ENCODE measurements at places on chromosomes 7 and 10.
A peak's percentile ranks its signal among the peaks of the same experiment; 100 is the strongest.

DNA sequence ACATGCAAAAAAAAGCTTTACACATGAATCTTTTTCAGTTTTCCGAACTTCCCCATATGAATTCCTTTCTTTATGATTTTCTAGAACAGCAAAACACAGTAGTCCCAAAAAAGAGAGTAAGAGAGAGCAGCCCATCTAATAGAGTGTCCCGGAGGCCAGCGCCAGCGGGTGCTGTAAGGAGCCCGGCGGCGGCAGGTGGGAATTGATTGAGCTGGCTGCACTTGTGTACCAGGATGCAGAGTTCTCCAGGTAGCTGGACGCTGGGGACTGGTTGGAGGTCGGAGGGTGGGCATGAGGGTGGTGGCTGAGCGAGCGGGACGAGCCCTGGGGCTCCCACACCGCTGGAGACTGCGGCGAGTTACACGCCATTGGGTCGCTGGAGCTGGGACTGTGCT is 4.0 kb downstream of the DLX5 start:
- DNase-seq, result no peak

- DNase-seq, result no peak
These were observed 59.8 kb upstream of the ANTXRL start for GRCh38 chr10:46226900-46227558.

GRCh38 chr10:18436902-18437301 is 214.5 kb downstream of the NSUN6 start:
- no peak for DNase-seq

DNA sequence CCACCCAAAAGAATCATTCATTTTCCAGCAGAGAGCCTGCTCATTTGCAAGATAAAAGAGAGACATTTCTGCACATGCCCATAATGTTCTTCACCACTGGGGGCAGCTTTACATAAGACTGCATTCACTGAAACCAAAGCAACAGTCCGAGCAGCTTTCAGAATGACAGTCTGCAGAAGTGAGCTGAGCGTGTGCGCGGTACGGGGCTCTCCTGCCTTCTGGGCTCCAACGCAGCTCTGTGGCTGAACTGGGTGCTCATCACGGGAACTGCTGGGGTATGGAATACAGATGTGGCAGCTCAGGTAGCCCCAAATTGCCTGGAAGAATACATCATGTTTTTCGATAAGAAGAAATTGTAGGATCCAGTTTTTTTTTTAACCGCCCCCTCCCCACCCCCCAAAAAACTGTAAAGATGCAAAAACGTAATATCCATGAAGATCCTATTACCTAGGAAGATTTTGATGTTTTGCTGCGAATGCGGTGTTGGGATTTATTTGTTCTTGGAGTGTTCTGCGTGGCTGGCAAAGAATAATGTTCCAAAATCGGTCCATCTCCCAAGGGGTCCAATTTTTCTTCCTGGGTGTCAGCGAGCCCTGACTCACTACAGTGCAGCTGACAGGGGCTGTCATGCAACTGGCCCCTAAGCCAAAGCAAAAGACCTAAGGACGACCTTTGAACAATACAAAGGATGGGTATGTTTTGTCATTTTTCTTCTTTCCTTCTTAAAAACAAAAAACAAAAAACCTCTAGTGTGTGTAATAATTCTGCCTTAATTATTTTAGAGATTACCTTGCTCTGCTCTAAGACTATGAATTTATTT is at the start of gene LRRTM3:
Gene LRRTM3, plus strand, starts transcription at position 141 of the 820 bp plus-strand sequence.
- DNase-seq, result peak; percentile 61

DNA sequence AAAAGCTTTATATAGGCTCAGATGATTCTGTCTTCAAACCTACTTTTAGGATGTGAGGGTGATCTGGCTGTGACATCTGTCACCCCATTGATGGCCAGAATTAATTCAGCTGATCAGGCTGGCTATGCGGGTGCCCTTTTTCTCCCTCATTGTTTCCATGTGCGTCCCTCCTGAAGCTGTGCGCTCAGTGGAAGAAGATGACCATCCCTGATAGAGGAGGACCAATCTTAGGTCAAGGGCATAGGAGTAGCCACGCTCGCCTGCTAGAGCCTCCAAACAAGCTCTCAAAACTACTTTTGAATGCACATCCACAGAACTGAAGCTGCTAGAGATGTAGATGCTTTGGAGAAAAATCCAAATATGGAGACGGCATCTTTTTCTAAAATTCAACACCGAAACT is 48.7 kb downstream of the MYPN start:
- no peak for DNase-seq

DNA sequence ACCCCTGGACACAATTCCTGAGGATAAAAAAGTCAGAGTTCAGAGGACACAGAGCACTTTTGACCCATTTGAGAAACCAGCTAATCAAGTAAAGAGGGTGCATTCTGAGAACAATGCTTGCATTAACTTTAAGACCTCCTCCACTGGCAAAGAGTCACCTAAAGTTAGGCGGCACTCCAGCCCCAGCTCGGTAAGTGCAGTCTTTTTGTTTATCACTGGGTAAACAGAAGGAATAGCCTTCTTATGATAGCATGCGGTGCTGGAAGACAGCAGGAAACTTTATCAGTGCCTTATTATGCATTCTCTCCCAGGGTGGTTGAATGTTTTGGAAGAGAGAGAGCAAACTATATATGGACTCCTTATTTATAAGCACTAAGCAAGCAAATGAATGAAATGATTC is 130.5 kb downstream of the CDK14 start:
- DNase-seq, result peak; percentile 42

GRCh38 chr10:25758511-25758910 is 175.5 kb upstream of the MYO3A start:
- no peak for DNase-seq

- peak; percentile 73 for DNase-seq
These were observed 2.6 kb upstream of the RASSF4 start for GRCh38 chr10:44956717-44957706.

- DNase-seq, result no peak
These were observed 20.8 kb upstream of the HYAL4 start for GRCh38 chr7:123823898-123824753.

DNA sequence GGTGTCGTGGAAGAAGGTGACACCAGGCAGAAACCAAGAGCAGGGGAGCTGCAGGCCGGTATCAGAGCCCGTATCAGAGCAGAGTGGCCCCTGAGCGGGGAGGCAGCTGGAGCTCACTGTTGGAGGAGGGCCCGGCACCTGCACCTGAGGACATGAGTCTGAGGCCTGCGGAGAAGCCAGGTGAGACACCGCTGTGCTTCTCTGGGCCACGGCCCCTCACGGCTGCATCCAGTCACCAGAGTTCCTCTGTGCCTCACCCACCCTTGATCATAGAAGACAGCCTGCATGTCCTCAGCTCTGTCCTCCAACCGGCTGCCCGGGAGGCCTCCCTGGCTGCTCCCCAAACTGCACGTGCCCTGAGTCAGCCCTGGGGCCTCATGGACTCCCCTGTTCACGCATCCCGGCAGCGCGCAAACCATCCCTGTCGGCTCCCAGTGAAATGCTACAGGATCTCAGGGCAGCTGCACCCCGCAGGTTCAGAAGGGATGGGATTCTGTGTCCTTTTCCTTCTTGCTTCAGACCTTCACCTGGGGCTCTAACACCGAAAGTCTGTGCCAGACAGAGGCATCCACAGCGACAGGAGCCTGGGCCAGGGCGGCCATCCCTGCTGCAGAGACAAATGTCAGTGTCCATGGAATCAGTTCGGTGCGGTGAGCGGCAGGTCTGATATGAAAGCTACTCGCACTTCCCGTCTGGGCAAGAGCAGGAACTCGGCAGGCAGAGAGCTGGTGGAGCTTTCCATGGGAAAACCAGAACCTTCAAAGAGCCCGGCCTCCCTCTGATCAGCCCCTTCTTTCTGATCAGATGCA is 111.9 kb upstream of the FAM20C start:
- no peak for DNase-seq

- DNase-seq, result no peak
These were observed 239.0 kb upstream of the RNF32 start for GRCh38 chr7:156401617-156402016.

GRCh38 chr10:111148440-111148839 is 71.6 kb downstream of the ADRA2A start:
- DNase-seq, result no peak

DNA sequence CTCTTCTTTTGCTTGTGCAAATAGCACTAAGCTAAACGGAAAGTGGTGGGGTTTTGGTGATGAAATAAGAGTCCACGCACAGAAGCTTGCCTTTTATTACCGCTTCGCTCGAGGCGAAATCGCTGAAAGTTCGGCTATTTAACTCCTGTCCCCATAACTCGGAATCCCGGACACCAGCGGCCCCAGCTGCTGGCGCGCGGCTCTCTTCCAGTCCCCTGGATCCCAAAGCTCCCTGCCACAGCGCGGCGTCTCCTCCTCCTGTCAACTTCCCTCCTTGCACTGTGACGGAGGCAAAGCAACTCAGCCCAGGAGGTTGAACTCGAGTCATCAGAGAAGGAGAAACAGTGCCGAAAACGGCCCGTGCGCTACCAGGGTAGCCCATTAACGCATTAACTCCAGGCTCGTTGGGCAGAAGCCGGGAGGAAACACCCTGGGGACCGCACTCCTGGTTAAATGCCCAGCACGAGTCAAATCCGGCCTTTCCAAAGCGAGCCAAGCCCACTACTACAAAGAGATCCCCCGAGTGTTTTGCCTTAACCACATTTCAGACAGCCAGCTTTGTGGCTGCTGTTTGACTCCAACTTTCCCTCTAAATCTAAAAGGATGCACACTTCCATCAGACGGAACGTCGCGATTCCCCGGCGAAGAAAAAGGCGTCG is 1.3 kb downstream of the SEMA3D start:
- peak; percentile 44 for DNase-seq

DNA sequence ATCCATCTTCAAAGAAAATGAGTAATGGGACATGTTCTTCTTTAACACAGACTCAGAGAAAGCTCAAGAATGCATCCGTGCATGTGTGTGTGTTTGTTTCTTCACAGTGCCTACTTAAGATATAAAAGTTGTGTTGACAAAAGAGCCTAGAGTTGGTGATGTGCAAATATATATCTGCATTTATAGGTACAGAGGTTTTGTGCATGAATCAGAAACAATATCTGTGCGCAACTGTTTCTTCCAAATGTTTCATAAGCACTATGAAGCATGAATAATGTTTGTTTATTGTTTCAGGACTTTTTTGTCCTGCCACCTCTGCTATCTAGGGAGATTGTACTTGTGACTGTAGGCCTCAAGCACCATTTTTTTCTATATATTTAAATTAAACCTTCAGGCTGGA is 229.7 kb downstream of the CSTF2T start:
- no peak for DNase-seq

GRCh38 chr7:96311967-96312366 is 9.9 kb downstream of the SLC25A13 start:
- DNase-seq, result peak; percentile 85

DNA sequence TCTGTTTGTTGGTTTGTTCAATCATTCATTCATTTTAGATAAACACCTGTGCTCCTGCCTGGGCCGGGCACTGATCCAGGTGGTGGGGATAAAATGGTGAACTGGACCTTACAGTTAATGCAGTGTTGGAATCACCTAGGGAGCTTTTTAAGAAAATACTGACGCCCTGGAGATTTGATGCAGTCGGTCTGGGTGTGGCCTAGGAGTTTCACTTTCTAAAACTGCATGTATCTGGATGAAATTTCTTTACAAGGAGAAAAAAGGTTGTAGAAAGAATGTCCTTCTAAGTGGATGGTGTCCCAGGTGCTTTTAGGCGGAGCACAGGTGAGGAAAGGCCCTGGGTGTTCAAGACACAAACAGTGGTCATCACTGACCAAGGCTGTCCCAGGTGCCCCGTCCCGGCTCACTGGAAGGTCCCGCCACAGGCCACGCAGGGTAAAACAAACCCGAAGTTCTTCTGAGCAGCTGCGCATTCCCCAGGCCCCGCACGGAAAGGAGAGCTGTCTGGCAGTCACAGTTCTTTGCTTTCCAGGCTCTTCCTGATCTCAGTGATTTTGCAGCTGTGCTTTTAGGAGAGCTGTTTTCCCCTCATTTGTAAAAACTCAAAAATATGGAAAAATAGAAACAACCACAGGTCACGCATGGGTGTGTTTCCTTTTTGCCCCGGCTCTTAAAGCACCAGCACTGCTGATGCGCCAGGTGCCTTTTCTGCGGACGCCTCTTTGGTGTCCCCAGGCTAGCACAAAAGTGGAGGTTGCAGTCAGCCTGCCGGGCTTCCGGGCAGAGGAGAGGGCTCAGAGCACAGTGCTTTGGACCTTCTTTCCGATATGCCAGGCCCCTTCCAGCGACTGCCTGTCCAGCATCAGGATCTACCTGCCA is 161.9 kb downstream of the GRK5 start:
- no peak for DNase-seq

- no peak for DNase-seq
These were observed 39.6 kb upstream of the ATP6V0A4 start for GRCh38 chr7:138837627-138838026.

DNA sequence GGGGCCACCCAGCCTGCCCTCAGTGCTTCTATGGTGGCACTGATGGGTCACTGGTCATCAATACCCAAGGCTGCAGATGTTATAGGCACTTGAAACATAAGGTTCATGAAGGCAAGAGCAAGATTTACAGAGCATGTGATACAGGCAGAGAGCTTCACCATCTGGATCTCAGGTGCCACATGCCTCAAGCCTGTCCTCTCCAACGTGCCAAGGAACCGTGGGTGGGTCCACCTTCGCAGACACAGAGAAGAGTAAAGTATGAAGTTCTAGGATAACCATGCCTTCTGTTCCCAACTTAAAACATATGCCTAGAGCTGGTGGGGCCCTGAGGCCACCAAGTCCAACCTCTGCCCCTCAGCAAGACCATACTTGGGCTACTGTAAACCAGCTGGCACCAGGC is 26.7 kb upstream of the CDH23 start:
- no peak for DNase-seq

DNA sequence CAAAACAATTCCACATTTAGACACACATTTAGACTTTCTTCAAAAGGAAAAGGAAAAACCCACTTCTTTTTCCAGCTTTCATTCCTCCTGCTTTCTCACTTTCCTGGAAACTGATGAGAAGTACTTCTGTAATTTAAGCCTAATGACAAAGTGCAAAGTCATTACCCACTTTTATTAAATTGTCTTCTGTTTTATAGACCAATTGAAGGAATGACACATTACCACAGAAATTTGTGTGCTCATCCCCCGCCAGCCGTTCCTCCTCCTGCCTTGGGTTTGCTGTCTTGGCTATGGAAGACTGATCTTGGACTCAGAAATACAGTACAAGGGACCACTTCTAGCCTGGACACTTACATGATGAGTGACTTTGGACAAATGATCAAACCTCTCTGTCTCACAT is 717.8 kb downstream of the SORCS3 start:
- DNase-seq, result no peak

GRCh38 chr7:138127996-138128395 is 51.7 kb downstream of the AKR1D1 start:
- no peak for DNase-seq

DNA sequence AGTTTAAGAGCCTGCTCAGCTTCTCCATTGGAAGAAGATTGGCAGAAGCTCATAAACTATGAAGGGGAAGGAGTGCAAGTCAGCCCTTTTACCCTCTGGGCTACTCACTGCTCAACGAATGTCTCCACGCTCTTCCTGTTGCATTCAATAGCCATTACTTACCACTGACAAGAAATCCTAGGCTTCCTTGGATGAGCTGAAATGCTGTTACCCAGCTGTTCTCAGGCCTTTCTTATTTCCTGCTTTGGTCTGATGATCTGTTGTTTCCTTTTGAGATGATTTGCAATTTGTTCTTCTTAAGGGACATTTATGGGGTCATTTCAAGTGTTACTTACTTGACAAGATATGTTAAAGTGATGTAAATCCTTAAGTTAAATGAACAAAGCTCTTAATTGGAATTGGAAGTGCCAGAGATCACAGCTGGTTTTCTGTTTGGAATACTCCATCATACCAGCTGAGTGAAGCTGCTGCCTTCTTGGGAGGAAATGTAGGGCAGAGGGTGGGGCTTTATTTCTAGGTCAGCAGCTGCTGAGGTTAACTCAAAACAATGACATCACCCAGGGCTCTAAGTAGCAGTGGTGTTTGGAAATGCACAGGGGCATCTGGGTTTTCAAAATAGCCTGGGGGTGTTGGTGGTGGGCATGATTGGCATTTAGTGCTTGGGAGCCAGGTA is 170.0 kb downstream of the PRKCQ start:
- peak; percentile 89 for DNase-seq
